Stimulated activated CD4-positive, alpha-beta T cell treated with anti-CD3 and anti-CD28 coated beads, Interleukin-1b, Interleukin-23, amount 100 ng/mL, for 1 hour (primary cell): ENCODE measurements at places on chromosomes 3 and 15.

- no peak for DNase-seq
These were observed 511.0 kb upstream of the ALCAM start for GRCh38 chr3:104855702-104856101.

DNA sequence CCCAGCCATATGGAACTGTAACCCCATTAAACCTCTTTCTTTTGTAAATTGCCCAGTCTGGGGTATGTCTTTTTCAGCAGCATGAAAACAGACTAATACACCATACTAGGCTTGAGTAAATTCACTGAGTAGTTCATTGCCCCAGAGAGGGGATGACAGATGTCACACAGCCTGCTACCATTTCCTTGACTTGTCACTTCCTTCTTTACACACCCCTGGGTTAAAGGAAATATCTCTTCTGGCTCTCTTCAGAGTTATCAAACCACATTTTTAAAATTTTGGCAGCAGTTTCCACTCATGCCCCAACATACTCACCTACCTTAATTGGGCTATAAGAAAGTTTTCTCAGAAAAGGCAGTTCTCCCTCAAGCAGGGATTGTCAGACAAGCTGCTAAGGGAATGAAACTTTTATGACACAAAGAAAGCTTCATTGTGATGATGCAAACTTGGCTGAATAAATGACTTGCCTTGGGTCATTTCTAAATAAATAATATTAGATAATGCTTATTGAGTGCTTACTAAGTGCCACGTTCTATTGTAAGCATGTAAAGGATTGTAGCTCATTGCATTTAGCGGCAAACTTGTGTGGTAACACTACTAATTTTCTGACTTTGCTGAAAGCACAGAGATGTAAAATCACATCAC, 68.0 kb upstream of the RBMS3 start:
- DNase-seq = no peak

- no peak for DNase-seq
These were observed 4.8 kb upstream of the SACM1L start for GRCh38 chr3:45684327-45684892.

- DNase-seq = no peak
These were observed 60.6 kb upstream of the RPL35A start for GRCh38 chr3:197889204-197889930.

DNA sequence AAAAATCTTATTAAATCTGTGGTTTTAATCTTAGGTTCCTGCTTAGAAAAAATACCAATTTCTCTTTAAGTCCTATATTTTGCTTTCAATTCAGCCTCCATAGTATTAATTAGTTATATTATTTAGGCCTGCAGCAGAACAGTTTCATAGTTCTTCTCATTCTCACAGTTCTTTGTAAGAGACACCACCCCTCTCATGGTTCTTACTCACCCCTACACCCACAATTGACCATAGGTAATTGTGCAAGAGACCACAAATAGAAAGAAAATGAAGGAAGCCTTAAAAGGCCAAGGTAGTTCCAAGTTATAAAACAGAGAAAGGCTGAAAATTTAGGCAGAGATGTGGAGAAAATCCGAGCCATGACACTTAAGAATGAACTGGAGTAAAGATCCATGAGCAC, 415.3 kb downstream of the TIGIT start:
- DNase-seq = no peak

- no peak for DNase-seq
These were observed 21.5 kb downstream of the FAM174B start for GRCh38 chr15:92634060-92634459.

GRCh38 chr15:68025835-68026424, 28.2 kb upstream of the PIAS1 start:
- DNase-seq = no peak

GRCh38 chr3:114504941-114505628, 211.3 kb downstream of the TIGIT start:
- no peak for DNase-seq

DNA sequence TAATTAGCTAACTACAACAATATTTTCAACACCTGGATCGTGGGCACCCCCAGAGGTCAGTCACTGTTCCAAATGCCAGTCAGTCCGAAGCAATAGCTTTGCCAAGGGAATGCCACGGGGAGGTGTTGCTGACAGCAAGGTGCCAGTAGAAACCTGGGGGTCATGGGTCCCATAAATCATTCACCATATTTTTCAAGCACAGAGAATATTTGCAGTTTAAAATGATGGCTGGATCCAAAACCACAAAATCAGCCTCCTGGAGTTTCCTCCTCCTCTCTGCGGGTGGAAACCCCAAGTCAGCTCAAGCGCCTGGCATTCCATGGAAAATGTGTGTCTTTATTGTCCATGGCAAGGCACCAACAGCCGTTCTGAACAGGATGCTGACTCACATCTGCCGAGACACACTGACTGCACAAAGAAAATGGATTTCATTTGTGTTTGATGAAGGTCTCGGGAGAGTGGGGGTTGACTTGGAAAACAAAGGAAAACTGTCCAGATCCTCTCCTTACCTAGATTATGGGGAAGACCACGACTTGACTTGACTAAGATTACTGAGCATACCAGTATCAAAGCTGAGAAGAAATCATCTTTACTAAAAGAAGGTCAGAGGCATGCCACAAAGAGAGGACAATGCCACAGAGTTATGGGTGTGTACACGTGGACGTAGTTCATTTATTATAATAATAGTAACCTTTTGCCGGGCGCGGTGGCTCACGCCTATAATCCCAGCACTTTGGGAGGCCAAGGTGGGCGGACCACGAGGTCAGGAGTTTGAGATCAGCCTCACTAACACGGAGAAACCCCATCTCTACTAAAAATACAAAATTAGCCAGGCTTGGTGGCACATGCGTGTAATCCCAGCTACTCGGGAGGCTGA, 26.4 kb downstream of the ANXA2 start:
- DNase-seq = no peak

DNA sequence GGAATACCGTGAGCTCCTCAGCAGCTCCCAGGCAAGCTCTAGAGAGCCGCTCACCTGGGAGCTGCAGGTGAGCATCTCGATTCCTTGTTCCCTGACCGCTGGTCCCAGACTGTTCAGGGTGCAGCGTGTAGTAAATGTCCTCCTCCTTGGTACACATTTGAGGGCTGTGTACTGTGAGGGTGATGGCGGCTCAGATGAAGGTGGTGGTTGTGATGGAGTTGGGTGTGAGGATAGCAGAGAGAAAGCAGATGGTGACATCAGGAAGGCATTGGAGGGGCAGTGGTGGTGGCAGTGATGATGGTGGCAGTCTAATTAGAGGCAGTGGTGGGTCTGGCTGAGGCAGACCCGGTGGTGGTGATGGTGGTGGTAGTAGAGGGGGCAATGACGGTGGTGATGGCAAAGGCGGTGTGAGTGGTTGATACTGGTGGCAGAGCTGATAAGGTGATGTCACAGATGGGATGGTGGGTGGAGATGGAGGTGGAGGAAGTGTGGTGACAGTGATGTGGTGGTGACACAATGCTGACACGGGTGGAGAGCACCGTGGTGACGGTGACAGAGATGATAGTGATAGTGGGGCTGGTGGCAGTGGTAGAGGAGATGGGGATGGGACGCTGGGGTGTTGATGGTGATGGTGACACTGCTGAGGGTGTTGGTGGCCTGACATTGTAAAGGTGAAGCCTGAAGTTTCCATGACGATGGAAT, at the start of gene DNAJB8:
Gene DNAJB8 (minus strand): TSS at position 51 of the 702 bp plus-strand sequence. CDS start 3,645 bp downstream, outside the sequence.
- DNase-seq = no peak

DNA sequence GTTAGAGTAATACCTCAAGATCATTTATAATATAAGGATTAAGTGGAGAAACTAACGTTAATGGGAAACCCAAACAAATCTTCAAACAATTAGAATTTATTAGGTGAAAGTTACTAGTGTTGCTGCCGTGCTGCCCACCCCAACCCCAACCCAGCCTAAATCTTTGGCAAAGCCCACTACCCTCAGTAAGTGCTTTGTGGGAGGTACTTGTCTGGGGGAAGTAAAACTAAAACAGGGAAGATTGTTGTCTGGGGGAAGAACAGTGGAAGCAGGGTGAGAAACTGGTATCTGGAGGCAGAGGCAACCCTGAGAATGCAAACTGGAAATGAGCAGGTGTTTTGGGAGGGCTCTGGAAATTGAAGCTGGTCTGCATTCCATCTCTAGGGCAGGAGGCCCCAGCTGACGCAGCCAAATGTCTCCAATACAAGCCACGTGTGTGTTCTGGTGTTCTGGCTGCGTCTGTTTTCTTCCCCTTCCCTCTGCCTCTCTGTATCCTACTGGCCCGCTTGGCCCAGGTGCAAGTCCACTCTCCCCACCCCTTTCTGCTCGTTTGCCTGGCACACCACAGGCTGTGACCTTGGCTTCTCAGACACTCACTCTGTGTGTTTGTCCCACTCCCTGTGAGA, 32.7 kb downstream of the FEM1B start:
- no peak for DNase-seq

- no peak for DNase-seq
These were observed 8.5 kb upstream of the CHMP2B start for GRCh38 chr3:87218560-87218959.

GRCh38 chr3:11910971-11911531, 64.4 kb upstream of the TAMM41 start:
- no peak for DNase-seq

DNA sequence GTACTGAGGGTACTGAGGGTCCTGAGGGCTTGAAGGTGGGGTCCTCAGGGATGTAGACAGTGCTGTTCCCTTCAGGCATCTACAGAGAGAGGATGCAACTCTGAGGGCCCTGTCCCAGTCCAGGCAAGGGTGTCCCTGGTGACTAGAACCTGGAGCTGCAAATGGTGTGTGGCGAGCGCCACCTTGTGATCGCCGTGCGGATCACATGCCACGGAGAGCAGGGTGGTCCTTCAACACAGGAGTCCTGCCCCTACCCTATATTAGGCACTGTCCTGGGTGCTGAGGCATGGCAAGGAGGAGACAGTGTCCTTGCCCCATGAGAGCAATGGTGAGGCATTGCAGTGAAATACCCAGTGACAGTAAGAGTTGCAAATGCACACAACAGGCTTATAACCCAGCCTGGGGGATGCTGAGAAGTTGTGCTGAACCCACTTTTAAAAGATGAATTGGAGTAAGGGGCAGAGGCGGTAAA, 23.6 kb downstream of the RHCG start:
- DNase-seq = peak; percentile 5

DNA sequence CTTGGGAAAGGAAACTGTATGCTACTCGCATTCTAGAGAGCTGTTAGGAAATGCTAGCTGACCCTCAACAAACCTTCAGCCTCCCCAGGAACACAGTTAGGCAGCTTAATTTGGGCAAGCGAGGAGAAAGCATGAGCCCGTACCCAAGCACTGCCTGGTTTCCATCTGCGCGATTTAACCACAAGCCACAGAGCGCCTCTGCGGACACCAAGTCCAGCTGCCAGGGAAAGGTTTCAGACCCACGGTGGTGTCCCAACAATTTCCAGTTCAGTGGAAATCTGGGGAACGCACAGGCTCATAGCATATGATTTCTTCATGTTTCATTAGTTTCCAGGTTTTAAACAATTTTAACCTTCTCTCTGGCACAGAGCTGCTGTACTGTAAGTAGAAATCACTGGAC, 617.6 kb downstream of the FHIT start:
- no peak for DNase-seq

DNA sequence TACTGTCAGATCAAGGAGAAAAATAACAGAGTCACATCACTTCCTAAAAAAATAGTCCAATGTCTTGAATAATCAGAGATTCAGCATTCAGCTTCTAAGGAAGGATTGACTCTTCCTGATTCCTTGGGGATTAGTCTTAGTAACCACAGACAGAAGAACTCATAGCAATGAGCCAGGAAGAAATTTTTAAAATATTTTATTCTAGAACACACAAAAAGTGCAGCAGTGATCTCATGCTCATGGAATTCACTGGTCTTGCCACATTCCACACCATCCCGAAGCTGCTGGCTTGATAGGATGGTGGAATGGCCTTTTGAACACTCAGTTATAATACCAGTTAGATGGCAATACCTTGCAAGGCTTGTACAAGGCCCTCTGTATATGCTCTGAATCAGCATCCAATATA, 43.0 kb upstream of the ABI3BP start:
- no peak for DNase-seq

DNA sequence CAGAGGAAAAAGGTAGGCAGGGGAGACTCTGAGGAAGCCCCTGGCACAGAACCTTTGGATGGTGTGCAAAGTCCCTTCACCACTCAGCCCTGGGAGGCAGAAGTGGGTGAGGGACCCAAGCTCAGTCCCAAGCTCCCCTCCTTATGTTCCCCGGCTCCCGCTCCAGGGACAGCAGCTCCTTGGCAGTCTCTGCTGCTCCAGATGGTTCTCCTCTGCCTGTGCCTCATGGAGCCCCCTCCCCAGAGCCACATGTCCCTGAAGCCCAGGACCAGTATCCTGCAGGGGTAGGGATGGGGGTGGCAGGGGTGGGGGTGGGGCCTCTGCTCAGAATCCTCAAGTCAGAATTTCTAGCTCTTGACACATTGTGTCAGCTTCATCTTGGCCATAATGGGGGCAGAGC, 8.0 kb upstream of the CAMKV start:
- DNase-seq = no peak

DNA sequence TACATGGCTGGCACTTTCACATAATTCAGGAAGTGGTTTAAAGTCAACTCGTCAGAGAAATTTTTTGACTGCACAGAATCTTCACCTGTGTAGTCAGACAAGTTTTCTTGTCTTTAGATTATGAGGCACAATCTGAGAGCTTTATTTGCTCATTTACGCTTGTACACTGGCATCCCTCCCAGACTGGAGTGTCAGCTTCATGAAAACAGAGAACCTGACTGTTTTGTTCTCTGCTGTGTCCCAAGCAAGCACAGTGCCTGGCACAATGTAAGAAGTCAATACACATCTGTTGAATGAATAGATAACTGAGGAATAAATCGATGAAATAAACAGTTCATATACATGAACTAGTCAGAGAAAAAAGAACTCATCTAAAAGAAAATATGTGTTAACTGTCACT, 846.1 kb upstream of the CFAP20DC start:
- no peak for DNase-seq

GRCh38 chr3:167605871-167606270, 47.9 kb downstream of the WDR49 start:
- no peak for DNase-seq

DNA sequence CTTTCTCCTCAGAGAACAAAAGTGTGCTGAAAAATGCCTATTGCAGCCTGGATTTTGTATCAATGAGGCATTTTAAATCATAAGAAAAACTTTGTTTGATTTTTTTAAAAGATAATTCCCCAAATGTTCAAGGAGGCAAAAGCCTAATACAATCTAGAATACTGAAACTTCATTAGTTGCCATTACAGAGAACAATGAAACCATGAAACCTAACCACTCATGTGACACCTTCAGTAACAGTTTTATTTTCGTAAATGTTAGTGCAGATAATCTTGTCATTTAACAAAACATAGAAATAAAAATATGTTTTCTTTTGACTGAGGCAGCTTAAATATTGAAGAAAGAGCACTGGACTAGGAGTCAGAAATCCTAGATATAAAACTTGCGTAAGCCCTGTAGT, 655.9 kb downstream of the RBMS3 start:
- no peak for DNase-seq

GRCh38 chr15:50068016-50068415, 51.0 kb downstream of the ATP8B4 start:
- DNase-seq = no peak

- no peak for DNase-seq
These were observed 37.8 kb downstream of the ZNF445 start for GRCh38 chr3:44439499-44440295.
